GM23248 (cell line): ENCODE measurements at places on chromosomes 3 and 15. TPM values are rescaled to one million over a fixed set of nuclear protein-coding genes. Genes with fewer than 3 reads are reported as not detected.
A peak's percentile ranks its signal among the peaks of the same experiment; 100 is the strongest.

GRCh38 chr3:155957412-155957880, 87.0 kb downstream of the GMPS start:
- peaks cover 8% of the 10 kb centered on the region; the same call in 1 of the 2 replicates for H3K4me1 ChIP-seq
- H3K4me3 ChIP-seq, result no peak overlapping the region
- no peaks in the 10 kb centered on the region for H3K36me3 ChIP-seq

DNA sequence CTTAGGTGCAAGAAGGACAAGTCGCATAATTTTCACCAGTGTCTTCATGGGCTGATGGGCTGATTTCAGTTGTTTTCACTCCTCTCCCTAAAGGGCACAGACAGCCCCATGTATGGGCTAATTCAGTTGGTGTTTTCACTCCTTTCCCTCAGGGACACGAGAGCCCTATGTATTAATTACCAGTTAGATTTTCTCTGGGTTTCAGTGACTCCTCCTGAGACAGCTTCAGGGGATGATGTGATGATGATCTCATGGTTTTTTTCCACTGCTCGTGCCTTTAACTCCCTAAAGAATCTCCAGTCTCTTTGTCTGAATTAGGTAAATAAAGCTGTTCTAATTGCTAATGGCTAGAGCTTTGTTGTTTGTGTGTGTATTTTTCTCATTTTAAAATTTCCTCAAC, 9.9 kb downstream of the RAMAC start:
- H3K36me3 ChIP-seq, result 0 out of 2 replicates have a peak, but pooled peaks cover under 1% of the 10 kb centered on the region
- H3K4me3 ChIP-seq, result no peak overlapping the region
- no peaks in the 10 kb centered on the region for H3K27me3 ChIP-seq
- H3K27ac ChIP-seq, result no peak overlapping the region
- peak; percentile 49 for DNase-seq

GRCh38 chr15:75193976-75194375, 7.7 kb upstream of the C15orf39 start:
- H3K4me3 ChIP-seq, result no peak overlapping the region
- DNase-seq, result no peak
- H3K27ac ChIP-seq, result no peak overlapping the region
- no peaks in the 10 kb centered on the region for H3K36me3 ChIP-seq
- H3K27me3 ChIP-seq, result no peaks in the 10 kb centered on the region

- H3K4me3 ChIP-seq, result no peak overlapping the region
- no peak for DNase-seq
- peaks cover 11% of the 10 kb centered on the region for H3K4me1 ChIP-seq
- no peaks in the 10 kb centered on the region for H3K36me3 ChIP-seq
Observed at GRCh38 chr3:116111765-116112164, 333.5 kb downstream of the LSAMP start.

- no peak overlapping the region for H3K4me3 ChIP-seq
- no peaks in the 10 kb centered on the region for H3K36me3 ChIP-seq
- H3K27me3 ChIP-seq, result no peaks in the 10 kb centered on the region
- DNase-seq, result peak; percentile 0
Observed at GRCh38 chr3:81041331-81041730, 720.1 kb downstream of the GBE1 start.

DNA sequence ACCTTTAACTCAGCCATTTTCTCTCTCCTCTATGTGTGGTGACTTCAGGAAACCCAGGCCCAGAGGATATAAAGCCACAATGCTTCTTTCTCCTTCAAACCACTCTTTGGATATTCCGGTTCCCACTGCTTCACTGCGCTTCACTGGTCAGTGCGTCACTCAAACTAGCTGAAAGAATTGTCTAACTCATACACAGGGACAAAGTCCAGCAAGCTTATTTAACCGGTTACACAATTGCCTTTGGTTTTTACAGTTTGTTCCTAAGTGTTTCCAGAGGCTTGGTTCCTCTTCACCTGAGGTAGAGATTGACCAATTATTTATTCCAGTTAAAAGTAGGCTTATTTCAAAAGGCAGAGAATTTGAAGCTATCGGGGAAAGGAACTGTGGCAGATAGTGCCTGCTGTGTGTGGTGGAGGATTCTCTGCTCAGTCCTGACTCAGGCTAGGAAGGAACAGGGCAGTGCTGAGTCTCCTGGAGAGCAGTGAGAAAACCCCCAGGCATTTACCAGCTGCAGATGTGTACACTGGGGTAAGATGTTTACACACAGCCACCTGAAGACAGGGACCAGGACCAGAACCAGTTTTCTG, at the start of gene HGD:
TSS of gene HGD (minus strand) at position 145 of the 587 bp plus-strand sequence. CDS start at position 17, 128 bp downstream.
- H3K27ac ChIP-seq, result no peak within 1 kb of the TSS
- H3K36me3 ChIP-seq, result no peaks in the 10 kb centered on the region
- H3K4me3 ChIP-seq, result no peak within 1 kb of the TSS
- peak; percentile 6 for DNase-seq
- H3K27me3 ChIP-seq, result no peaks in the 10 kb centered on the region

GRCh38 chr3:157104928-157105652, 54.9 kb downstream of the CCNL1 start:
- no peaks in the 10 kb centered on the region for H3K36me3 ChIP-seq
- peaks cover 2% of the 10 kb centered on the region; the same call in 1 of the 2 replicates for H3K4me1 ChIP-seq
- no peak for DNase-seq
- no peaks in the 10 kb centered on the region for H3K27me3 ChIP-seq
- H3K4me3 ChIP-seq, result no peak overlapping the region
- no peak overlapping the region for H3K27ac ChIP-seq

GRCh38 chr3:176611703-176612102, 585.6 kb downstream of the TBL1XR1 start:
- H3K4me1 ChIP-seq, result no peaks in the 10 kb centered on the region
- H3K27ac ChIP-seq, result no peak overlapping the region
- no peaks in the 10 kb centered on the region for H3K27me3 ChIP-seq
- H3K4me3 ChIP-seq, result no peak overlapping the region
- no peaks in the 10 kb centered on the region for H3K36me3 ChIP-seq

- H3K4me1 ChIP-seq, result peaks cover 23% of the 10 kb centered on the region
- no peaks in the 10 kb centered on the region for H3K36me3 ChIP-seq
- no peaks in the 10 kb centered on the region for H3K27me3 ChIP-seq
- peak overlapping the region; percentile 49; the same call in 1 of the 2 replicates for H3K27ac ChIP-seq
Observed at GRCh38 chr3:172519740-172520139, 3.5 kb downstream of the TNFSF10 start.

DNA sequence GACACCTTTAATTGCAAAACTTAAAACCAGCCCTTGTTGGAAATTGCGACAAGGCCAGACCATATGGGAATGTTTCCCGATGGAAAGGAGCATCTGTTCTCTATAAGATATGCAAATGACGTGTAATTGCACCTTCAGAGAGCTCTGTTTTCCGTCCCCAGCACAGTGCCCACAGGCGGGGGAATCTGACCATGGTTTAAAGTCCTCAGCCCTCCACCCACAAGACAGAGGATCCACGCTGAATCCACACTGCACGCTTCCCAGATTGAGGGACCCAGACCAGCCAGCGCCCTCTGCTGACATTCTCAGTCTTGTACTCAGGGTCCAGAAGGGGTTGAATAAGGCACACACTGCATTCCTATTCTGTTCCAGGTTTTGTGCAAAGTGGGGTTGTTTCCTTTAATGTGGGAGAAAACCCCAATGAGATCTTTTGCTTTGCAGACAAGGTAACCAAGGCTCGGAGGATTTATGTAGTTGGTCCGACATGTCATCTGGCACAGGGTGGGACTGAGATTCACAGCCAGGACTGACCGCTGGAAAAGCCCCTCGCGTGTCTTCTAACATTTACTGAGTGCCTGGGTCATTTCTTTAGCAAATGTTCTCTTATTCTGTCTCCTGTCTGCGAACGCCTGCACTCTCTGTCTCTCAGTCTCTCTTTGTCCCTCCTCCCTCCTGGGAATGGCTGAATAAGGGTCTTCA, 36.8 kb upstream of the KLHL25 start:
- DNase-seq, result peak; percentile 77
- no peaks in the 10 kb centered on the region for H3K27me3 ChIP-seq
- no peak overlapping the region for H3K4me3 ChIP-seq

GRCh38 chr3:61448378-61448777, 113.0 kb upstream of the PTPRG start:
- H3K4me3 ChIP-seq, result no peak overlapping the region
- H3K27me3 ChIP-seq, result no peaks in the 10 kb centered on the region
- DNase-seq, result no peak
- H3K4me1 ChIP-seq, result peaks cover 17% of the 10 kb centered on the region
- H3K36me3 ChIP-seq, result no peaks in the 10 kb centered on the region

DNA sequence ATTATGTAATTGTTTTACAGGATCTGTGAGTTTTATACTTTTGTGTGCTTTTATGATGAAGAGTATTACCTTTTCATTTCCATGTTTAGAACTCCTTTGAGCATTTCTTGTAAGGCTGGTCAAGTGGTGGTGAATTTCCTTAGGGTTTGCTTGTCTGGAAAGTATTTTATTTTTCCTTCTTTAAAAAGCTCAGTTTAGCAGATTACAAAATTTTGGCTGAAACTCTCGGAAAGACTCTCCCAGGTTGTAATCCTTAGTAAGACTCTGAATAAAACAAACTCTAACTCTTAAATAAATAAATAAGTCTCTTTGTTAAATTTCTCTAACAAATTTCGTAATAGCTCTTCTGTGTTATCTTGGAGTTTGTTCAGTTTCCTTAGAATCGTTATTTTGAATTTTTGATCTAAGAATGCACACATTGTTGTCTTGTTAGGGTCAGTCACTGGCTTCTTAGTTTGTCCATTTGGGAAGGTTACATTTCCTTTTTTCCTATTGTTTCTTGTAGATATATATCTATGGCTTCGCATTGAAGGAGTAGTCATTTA, 14.7 kb upstream of the ACOX2 start:
- H3K4me1 ChIP-seq, result no peaks in the 10 kb centered on the region
- no peak overlapping the region for H3K4me3 ChIP-seq
- H3K27ac ChIP-seq, result no peak overlapping the region
- no peak for DNase-seq

DNA sequence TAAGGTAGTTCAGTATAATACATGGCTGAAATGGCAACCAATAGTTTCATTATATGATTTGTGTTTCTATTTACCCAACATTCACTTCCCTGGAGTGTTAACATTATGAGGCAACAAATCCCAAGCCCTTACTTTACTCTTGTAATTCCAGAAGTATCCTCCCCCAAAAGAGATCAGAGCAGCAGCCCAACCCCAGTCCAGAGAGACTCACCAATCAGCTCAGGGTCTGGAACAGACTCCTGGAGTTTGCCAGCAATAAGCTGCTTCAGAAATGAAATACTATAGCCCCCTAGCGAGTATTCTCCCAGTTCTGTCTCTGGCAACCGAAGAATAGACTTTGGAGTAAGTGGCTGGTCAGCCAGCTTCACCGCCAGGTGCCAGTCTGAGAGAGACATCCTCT, 2.5 kb downstream of the UBL7 start:
- H3K4me1 ChIP-seq, result peaks cover 14% of the 10 kb centered on the region
- H3K27ac ChIP-seq, result no peak overlapping the region
- DNase-seq, result no peak

DNA sequence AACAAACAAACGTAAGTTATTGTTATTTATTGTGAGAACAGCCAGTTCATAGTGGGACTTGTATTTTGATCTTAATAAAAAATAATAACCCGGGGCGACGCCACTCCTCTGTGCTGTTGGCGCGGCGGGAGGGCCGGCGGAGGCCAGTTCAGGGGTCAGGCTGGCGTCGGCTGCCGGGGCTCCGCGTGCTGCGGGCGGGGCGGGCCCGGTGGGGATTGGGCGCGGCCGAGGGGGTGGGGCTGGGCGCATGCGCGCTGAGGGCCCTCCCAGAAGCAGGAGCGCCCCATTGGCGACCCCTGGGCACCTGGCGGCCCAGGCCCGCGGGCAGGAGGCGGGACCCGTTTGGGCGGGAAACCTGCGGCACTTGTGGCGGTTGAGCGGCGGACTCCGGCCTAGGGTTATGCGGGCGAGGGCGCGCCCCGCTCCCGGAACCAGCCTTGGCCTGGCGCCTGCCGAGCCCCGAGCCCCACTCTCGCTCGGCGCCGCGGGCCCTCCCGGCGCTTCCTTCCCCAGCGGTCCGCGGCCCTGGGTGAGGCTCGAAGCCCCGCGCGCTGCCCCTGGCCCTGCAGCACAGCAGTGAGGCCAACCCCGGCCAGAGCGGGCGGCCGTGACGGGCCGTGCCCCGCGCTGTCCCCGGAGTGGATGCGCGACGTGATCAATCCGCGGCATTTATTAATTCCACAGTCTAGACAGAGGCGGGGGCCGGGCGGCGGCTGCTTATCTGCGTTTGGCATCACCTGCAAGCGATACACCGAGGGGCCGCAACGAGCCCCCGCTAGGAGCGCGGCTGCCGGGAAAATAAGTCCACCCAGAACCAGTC, 6.0 kb downstream of the ISL2 start:
- H3K4me3 ChIP-seq, result no peak overlapping the region
- H3K4me1 ChIP-seq, result no peaks in the 10 kb centered on the region
- no peak overlapping the region for H3K27ac ChIP-seq
- no peaks in the 10 kb centered on the region for H3K36me3 ChIP-seq

- H3K4me1 ChIP-seq, result no peaks in the 10 kb centered on the region
- H3K36me3 ChIP-seq, result no peaks in the 10 kb centered on the region
- no peaks in the 10 kb centered on the region for H3K27me3 ChIP-seq
- no peak for DNase-seq
- no peak overlapping the region for H3K4me3 ChIP-seq
- no peak overlapping the region for H3K27ac ChIP-seq
Observed at GRCh38 chr3:178810181-178810580, 261.4 kb downstream of the ZMAT3 start.

DNA sequence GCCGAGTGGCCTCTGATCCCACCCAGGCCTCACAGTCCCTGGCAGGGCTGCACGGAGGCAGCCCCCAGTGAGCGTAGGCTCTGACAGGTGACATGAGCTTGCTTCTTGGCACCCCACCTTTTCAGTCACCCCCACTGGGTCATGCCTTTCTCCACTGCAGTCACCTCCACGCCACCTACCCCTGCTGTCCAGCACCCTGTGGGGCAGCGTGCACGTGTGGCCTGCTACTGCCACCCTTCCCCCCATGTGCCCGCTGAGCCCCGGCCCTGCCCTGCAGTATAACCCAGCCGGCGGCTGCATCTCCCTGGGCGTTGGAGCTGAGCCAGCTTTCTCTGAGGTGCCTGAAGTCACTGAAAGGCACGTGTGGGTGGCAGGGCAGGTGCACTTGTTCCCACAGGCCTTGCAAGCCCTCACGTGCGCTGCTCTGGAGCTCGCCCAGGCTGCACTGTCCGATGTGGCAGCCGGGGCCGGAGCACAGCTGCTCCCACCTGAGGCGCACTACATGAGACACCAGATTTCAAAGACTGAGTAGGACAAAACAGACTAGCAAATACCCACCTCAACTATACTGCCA, 65.6 kb downstream of the NIPA2 start:
- H3K4me3 ChIP-seq, result no peak overlapping the region
- no peaks in the 10 kb centered on the region for H3K27me3 ChIP-seq
- no peak for DNase-seq
- H3K36me3 ChIP-seq, result peaks cover 9% of the 10 kb centered on the region
- no peak overlapping the region for H3K27ac ChIP-seq

ALS2CL gene
- total RNA-seq, result 3.1 and 3.4 TPM in 2 replicates

SEC22C gene
- 67.3 and 80.1 TPM in 2 replicates for total RNA-seq

SLC24A5 gene
- total RNA-seq, result not detected in 2 replicates

HEG1 gene
- total RNA-seq, result 116 and 137 TPM in 2 replicates

TUBGCP4 gene
- total RNA-seq, result 3.7 and 6.3 TPM in 2 replicates

CPNE9 gene
- total RNA-seq, result not detected in 2 replicates

INKA1 gene
- total RNA-seq, result 7.1 and 12.0 TPM in 2 replicates

VGLL3 gene
- 179 and 213 TPM in 2 replicates for total RNA-seq
